Activated CD4-positive, CD25-positive, alpha-beta regulatory T cell treated with anti-CD3 and anti-CD28 coated beads, Interleukin-2, amount 50 U/mL, for 16 hours (primary cell): ENCODE measurements at places on chromosomes 2 and 18.

DNA sequence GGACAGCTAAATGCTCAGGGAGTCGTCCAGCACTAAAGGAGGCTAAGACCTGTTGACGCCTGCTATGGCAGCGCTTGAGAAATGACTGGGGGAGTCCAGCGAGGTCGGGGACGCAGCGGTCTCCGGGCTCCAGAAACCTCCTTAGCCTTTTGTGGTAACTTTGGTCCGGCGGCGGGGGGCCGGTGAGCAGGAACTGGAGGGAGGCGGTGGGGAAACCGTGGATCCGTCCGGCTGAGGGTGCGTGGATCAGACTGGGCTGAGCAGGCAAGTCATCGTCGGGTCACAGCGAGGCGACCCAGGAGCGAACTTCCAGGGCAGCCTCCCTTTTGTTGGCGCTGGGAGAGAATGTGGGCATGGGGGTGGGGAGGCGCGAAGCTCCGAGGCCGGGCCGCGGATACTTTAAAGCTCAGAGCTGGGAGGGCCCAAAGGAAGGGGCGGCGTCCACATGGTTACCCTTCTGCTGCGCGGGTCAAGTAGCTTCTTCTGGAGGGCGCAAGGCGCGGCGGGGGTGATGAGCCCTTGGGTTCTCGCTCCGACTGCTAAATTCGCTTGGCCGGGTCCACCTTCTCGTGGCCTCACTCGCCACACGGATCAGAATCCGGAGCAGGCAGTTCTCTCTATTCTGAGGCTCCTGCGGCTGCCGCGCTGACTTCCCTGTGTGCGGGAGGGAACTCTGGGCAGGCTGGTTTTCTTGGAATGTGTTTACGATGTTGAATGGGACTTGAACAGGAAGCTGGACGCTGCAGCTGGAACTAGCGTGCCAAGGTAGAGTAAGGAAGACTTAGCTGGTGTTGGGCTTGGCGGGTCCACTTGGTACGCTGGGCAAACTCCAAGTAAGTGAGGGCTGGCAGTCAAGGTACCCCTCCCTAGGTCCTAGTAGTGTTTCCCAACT lies 920 bp downstream of the GULP1 start:
- no peak for DNase-seq

- no peak for DNase-seq
Observed at GRCh38 chr18:58297198-58297597, 253.2 kb downstream of the NEDD4L start.

- no peak for DNase-seq
Observed at GRCh38 chr2:9710311-9710710, 79.5 kb upstream of the YWHAQ start.

- DNase-seq: no peak
Observed at GRCh38 chr2:53786352-53786704, 425 bp downstream of the ASB3 start.

GRCh38 chr2:183214680-183215079 lies 90.4 kb downstream of the NUP35 start:
- DNase-seq: no peak

DNA sequence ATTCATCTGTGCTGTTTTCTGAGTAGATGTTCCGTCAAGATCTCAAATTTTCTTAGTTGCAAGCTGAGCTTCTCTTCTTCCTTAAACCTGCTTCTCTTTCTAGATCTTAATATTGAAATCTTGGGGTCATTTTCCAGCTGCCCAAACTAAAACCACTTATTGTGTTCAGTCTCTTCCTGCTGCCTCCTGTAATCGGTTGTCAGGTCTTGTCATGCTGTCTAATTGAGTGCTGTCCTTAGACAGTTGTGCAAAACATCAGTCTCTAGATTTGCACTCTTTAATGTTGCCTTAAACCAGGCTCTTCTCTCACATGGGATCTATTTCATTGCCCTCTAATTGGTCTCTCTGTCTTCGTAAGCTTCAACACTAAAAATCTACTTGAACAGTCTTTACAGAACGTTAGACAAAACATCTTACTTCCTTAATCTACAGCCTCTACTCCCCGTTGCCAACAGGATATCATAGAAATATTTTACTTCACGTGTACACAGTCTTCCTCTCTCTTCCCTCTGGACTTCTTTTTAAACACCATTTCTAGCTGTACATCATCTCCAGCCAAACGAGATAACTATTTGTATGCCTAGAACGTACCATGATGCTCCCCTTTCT lies 34.9 kb downstream of the GPD2 start:
- DNase-seq: no peak

- no peak for DNase-seq
Observed at GRCh38 chr2:226578879-226579278, 220.7 kb downstream of the IRS1 start.
